ENCODE measurements at places on chromosomes 12 and 14.

DNA sequence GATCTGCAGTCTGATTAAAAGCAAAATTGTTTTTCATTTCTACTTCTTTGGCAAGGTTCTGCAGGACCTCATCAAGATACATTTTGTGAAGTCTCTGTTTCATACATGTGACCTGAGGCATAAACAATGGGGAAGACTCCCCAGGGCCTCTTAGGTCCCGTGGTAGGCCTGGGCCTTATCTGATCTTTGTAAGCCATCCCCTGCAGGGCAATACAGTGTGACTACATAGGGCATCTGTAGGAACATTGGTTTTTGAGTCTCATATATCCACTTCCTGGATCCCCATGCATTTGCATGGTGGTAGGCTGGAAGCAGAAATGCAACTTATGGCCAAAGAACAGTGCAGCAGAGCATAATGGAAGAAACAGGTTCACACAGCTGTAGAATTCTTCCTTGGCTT lies 6.0 kb downstream of the FAR2 start:
- no peak for DNase-seq

DNA sequence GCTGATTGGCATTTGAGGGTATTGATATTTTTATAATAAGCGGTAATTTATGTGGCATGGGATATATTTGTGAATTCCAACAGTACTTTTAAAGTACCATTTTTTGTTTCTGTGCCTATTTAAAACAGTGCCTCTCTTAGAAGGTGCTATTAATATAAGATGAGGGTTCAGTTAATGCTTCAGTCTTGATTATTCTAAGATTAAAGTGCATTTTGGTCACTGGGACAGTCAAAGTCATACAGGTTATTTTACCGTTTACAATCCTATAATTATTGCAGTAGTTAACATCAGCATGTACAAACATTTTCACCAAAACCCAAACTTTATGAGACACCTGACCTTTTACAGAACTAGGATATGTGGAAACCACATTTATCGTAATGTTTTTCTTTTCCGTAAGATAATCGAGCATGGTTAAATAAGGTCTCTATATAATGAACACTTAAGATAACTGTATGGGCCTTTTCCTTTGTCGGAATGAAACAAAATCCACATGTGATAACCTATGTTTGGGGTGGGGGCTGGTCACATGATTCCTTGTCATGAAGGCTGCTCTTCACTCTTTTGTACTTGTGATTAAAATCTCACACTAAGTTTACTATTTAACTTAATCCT lies 37.7 kb upstream of the DNM1L start:
- no peak for DNase-seq

- no peak for DNase-seq
These were observed 12.5 kb downstream of the SDS start for GRCh38 chr12:113391145-113391544.

DNA sequence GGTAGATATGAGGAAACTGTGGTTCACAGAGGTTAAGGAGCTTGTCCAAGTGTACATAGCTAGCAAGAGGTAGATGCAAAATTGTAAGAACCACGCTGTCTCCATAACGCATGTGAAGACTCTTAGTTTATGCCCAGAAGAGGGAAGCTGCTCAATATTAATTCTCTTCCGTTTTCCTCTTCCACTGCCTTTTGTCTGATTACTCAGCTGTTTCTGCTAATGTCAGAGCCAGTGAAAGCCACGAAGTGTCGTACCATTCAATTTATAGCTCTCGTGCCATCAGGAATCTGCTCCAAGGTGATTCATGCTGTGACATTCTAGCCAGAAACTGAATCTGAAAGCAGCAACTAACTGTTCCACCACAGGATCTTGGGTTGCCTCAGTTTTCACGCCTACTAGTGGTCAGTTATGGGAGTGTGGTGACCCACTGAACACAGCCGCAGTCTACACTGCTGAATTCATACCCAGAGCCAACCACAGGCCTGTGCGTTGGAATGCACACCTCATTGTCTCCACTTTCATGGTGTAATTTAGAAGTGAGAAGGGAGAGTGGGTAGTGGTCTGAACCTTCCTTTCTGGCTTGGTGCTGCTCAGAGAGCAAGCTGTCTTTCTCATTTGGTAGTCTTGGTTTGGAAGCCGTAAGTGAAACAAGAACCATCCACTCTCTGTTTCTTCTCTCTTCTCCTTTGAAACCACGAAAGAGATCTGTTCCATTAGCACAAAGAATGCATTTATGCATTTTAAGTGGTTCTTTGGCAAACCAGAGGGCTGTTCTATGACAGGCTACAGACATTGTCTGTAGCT lies 74.2 kb upstream of the NAP1L1 start:
- peak; percentile 44 for DNase-seq

GRCh38 chr14:100285021-100285912 lies 21.0 kb downstream of the SLC25A29 start:
- no peak for DNase-seq

DNA sequence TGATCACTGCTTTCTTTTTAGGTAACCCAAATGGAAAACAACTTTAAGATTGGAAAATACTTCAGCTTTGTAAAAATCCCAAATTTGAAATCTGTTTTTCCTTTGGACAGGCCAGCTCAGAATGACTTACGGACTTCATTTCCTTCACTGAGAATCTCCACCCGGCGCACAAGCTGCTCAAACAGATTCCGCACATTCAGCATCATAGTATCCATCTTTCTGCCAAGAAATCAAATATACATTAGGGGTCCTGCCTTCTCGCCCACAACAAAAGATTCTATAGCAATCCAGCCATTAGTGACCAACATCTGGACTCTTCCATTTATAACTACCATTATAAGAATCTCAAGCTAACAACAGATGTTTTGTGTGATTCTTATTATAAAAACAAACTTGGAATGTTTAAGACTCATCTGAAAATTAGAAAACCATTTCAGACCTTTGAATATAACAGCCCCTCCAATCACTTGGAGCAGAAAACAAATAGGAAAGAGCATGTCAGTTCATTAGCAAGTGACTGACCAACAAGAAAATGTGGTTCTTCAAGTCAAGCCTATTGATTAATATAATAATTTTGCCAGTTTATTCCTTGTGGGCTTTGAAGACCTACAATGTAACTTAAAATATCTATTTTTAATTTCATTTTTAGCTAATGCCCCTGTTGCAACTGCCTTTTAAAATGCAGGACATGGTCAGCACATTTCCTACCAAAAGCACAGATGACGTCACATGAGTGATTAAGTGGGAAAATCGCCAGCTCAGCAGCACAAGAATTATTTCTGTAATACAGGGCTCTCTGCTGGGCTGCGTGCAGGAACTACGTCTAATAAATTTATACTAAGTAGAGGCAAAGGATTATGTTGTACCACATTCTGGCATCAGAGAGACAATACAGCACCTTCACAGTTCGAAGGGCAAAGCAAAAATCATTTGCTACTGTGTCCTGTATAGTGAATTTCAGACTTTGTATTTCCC lies 8.5 kb downstream of the RACGAP1 start:
- no peak for DNase-seq

DNA sequence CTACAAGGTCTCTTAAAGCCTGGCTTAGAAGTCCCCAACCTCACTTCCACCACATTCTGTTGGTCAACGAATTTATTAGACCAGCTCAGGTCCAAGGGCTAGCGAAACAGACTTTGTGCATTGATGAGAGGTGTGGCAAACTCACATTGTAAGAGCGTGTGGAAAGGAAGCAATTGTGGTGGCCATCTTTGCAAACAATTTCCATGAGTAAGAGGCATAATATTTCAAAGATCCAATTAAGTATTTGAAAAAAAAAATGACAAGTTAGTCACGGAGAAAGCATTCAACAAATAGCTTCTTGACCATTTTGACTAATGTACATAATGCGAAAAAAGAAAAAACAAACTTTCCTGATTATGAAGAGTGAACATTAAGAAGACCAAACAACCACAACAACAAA lies 7.4 kb downstream of the NR1H4 start:
- no peak for DNase-seq

DNA sequence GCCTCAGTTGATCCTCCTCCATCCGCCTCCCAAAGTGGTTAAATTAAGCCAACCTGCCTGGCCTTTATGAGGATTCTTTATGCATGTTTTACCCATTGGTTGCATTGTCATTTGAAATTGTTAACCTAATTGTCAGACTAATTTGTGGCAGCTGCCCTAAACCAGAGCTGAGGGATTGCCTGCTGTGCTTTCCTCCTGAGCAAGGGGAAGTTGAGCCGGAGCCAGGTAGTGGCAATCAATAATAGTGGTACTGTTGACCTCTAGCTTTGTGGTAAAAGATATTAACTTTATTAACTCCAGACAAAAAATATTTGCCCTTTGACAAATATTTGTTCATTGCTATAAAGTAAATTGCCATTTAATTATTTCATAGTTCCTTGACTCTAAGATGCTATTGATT lies 5.6 kb upstream of the HEBP1 start:
- no peak for DNase-seq

DNA sequence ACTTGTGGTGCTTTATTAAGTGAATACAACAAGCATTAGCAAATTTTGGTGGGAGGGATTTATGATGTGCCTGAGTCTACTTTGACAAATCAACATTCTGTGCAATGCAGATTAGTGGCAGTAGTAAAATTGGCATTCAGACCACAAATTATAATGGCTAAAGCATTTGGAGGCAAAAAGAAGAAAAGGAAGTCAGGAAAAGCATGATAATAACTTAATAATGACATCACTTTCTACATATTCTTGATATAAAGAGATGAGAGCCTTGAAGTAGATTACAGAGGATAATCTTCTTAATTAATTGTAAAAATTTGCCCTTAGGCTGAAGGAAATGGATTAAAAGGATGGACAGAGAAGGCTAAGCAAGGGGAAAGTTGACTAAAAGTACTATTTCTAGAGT lies 126.0 kb downstream of the SLC6A15 start:
- DNase-seq = no peak

DNA sequence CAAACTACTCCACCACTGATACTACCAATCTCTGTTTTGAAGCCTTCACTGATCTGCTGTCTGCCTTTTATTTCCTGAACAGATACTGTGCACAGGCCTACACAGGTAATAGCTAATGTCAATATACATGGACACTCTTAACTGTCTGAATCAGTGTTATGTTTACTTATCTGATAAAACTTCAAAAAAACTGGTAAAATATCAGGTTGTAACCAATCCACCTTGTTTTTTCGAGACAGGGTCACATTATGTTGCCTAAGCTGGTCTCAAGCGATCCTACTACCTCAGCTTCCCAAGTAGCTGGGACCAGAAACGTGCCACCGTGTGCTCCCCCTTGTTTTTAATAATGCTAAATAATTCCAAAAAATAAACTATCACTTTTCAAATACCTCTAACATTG lies 43.5 kb downstream of the HECTD1 start:
- no peak for DNase-seq

Measured in posterior cingulate gyrus (tissue), 11 donors.